ENCODE measurements at places on chromosomes 3 and 15.

DNA sequence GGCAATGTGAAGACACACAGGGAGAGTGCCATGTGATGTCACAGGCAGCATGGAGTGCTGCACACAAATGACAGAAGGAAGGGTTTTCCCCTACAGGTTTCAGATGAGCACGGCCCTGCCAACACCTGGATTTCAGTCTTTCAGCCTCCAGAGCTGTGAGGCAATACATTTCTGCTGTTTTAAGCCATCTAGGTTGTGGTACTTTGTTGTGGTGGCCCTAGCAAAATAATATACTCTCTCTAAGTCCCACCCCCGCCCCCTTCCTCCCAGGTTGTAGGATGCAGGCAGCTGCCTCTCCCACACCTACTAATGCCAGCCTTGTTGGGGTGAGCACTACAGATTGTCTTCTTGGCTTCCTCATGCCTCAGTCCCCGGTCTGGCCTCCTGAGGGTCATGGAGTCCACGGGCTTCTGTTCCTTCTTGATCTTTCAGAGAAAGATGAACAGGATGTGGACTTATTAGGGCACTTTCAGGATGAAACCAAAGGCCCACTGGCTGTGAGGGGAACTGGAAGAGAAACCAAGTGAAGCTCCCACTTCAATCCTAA is 180.0 kb downstream of the CD47 start:
- DNase-seq: no peak

- DNase-seq: no peak
These were observed 131.3 kb downstream of the SMAD6 start for GRCh38 chr15:66833371-66833770.

GRCh38 chr3:177690306-177690705 is 493.0 kb upstream of the TBL1XR1 start:
- no peak for DNase-seq

GRCh38 chr3:179837374-179837773 is 184.5 kb downstream of the USP13 start:
- no peak for DNase-seq

DNA sequence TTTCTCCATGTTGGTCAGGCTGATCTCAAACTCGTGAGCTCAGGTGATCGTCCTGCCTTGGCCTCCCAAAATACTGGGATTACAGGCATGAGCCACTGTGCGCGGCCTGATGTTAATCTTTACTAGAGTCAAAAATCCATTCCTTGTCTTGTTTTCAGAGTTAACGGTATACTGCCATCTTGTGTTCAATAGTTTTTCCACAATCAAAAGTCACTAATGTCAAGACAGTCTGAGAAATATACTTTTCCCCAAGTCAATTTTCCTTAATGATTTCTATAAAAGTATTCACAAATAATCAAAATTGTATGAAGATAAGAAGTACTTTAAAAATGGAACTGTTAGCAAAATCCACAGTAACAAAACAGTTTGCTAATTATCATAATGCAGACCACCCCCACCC is 8.5 kb downstream of the CRBN start:
- DNase-seq: no peak

GRCh38 chr15:67474405-67475110 is 46.4 kb upstream of the C15orf61 start:
- DNase-seq: no peak

- no peak for DNase-seq
These were observed 11.9 kb downstream of the ZNF660 start for GRCh38 chr3:44596621-44597020.

GRCh38 chr3:144496141-144496835 is 524.7 kb downstream of the DIPK2A start:
- no peak for DNase-seq

DNA sequence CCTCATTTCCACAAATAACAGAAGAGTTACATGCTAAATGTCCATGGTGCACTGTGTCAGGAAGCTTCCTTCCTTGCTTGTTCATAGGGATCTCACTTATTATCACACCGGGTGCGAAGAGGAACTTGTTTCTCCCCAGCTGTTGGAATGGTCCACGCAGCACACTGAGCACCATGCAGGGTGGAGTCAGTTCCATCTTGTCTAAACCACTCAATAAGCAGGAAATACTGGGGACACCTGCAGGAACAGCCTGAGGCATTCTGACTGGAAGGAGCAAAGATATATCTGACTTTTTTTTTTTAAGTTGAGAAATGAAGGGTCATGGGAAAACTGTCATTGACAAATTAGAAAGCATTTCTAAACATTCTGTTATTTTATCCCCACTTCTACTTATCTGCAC is 70.0 kb upstream of the WDR72 start:
- DNase-seq: no peak

DNA sequence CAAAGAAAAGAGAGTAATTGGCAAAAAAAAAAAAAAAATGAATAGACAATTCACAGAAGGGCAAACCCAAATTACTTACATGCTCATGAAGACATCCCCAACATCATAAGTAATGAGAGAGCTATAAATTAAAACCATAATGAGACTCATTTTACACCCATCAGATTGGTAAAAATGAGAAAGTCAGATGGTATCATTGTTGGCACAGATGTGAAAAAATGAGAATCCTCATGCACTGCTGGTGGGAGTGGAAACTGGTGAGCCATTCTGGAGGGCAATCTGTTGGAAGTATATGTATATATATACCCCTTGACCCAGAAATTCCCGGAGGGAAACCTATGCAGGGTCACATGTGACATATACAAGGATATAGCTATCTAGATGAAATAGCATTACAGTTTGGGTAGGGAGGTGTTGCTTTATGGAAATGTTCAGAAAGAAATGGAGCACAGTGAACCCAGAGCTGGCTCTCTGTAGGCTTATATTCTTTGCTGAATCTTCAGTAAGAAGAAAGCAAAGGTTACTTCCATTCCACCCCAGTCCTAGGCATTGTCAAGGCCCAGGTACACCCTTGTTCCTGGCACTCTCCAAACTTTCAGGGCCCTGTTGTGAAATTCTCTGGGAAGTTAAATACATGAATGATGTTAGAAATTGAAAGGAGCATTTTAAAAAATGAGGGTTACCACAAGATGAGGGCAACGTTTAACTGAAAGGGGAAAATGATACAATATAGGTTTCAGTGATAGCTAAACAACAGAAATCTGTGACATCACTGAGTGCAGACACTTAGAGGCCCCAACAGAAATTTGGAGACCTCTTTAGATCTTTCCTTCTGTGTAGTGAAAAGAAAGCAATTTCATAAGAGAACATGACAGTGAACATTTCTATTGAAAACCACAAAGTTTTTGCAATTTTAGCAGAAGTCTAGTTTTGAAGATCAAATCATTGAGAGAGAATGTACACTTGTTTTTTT is 132.7 kb upstream of the TPRG1 start:
- DNase-seq: no peak

DNA sequence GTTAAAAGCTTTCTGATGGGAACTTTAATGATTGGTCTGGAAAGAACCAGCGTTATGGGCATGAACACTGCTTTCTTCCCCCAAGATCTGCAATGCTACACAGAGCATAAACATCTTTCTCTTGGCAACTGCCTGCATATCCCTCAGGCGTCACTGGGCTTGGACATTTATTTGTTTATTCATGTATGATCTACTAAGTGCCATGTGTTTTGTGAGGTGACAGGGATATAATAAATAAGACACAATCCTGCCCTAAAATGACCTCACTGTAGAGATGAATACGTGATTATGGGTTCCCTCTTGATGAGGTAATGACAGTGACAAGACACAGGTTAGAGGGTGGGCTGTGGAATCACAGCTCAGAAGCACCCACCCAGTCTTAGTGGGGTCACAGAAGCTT is 485.3 kb downstream of the PDCD6IP start:
- no peak for DNase-seq

GRCh38 chr3:108008931-108009639 is 81.7 kb downstream of the CD47 start:
- DNase-seq: no peak

DNA sequence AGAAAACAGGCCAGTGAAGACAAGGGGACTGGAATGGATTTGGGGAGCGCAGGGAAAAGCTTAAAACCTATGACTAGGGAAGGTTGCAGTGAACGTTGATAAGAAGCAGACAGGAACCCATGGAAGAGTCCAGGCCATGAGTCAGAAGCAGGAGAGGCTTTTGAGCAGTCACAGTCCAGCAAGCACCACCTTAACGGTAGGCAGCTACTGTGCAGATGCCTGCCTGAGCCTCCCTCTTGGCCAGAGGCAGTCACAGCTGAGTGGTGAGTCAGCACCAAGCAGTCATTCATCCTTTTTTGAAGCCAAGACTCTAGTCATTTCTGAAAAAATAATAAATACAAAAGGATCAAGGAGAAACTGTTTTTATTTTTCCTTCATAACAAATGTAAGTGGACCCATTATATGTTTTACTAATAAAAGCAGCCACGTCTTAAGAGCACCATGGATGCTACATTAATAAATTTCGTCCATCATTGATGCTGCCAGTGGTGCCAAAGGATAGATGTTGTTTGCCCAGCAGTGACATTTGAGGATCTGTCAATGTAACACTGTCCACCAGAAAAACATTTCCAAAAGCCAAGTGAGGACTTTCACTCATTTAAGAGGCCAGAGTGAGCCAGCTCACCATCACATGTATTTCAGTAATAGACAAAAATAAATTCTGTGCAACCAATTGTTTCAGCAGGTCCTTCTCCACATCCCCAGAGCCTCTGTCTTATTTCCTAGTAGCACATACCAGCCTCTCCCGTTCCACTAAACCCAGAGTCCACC is 42.1 kb upstream of the ACTC1 start:
- no peak for DNase-seq

- DNase-seq: no peak
These were observed 53.5 kb upstream of the PRTG start for GRCh38 chr15:55796321-55796965.

DNA sequence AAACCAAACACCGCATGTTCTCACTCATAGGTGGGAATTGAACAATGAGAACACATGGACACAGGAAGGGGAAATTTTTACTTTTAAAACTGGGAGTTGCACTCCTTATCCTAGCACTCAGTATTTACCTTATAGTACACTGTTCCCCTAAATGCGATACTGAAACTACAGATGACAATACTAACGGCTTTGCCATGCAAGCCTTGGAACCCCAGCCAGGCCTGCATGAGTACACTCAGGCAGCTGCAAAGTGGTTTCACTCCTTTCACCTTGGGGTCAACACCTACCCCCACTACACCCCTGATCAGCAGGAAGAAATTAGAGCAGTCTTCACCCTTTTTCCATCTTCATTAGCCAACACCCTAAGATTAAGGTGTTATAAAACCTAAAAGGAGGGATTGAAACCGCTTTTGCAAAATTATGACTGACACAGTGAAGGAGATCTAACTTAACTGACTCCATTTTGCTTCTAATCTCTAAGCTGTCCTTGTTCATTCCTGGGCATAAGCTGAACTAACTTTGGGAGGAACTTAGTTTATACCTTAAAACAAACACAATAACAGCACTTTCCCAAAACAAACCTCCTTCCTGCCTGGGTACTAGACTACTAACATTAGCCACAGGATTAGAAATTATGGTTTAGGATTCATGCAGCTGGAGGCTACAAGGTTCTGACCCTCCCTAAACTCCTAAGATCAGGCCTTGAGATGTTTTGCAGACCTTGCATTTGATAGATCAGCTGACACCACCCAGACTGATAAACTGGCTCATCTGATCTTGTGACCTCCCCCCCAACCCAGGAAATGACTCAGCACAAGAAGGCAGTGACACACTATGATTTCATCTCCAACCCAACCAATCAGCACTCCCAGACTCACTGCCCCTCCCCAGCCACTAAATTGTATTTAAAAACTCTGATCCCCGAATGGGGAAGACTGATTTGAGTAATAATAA is 452.1 kb upstream of the PPP2R3A start:
- DNase-seq: no peak

DNA sequence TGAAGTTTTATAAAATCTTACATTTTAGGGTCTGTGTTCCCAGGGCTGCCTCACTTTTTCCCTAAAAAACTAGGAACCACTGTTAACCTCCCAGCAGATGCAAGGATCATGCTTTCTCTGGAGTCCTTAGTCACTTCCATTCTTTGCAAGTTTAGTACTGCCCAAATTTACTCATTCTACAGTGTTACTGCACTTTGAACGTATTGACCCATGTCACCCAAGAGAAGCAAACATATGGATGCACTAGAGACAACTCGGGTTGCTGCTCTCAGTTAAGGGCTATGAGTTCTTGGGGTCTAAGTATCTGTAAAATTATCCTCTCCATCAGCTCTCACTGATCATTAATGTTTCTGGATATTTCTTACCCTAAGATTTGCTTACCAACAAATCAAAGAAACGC is 59.0 kb downstream of the LEO1 start:
- DNase-seq: no peak

DNA sequence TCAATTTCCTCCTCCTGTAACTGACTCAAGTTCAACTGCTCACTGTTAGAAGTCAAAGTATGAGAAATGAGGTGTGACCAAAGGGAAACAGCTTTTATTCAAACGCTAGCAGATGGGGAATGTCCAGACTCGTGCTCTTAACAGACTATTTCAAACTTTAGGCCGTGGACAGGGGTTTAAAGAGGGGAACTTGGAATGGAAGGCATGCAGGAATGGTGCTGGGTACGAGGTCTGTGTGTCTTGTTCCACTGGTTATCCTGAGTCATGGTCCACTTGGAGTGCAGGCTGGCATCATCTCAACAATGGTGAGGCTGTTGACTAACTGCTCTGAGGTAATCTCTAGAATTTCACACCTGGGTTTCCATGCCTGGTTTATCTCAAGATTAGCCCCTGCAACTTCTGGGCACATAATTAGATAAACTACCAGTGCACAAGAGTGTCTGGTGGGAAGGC is 22.9 kb upstream of the DNAAF4 start:
- DNase-seq: no peak

DNA sequence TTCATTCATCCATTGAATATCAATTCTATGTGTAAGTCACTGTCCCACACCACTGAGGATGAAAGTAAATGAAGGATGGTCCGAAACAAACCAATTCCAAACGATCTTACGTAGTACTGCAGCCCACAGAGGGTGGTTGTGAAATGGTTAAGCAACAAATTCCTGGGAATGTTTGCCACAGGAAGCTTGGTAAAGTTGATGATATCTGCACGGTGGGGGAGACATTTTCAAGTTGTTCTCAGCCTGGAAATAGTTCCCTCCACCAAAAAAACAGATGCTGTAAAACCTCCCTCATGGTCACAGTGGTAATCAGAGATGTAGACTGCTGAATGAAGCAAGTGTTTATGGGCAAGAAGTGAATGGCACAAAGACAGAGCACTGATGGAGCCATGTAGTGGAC is 35.9 kb upstream of the BNC1 start:
- DNase-seq: no peak

DNA sequence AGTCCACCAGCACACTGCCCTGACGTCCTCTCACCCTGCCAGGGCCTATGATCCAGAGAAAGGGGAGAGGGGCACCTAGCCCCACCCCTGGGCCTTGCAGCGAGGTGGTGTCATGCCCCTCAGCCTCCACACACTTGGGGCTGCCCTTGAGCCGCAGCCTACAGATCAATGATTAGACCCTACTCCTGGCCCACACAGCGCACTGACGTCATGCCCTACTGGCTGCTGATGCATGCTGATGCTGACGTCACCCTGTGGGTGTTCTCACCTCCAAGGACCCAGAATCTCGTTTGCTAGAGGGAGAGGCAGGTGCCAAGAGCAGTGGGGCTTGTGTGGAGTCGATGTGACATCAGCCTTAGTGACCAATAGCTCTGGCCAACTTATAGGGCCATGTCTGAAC is 18.0 kb downstream of the ARL14 start:
- DNase-seq: no peak
